ENCODE measurements at places on chromosomes 3 and 15.

GRCh38 chr15:70493376-70493775, 270.0 kb downstream of the UACA start:
- DNase-seq: no peak

- no peak for DNase-seq
Observed at GRCh38 chr3:183513046-183513706, 42.3 kb downstream of the KLHL6 start.

DNA sequence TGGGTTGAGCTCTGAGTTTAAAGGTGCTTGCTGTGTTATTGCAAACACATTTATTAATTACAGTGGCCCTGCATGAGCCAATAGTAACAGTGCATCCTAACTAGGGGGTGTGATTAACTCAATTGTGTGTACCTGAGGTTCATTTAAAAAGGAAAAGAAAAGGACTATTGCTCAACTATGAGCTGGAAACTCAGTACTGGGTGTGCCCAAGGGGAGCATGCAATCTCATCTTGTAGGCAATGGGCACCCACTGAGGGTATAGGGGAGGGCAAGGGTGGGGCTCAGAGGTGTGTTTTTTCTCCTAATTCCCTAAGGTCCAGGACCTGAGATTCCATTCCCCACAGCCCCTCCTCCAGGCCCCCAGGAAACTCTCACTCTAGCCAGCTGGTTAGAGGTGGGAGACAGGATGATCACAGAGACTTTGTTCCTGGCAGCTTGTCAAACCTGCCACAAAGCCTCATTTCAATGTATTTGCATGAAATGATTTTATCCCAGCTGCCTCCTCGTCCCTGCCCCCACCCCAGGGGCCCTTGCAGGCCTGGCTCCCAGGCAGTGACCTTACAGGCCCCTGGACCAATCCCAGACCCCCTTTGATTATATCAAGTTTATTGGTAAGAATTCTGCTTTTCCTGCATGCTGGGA, 220.7 kb downstream of the TBC1D2B start:
- no peak for DNase-seq

DNA sequence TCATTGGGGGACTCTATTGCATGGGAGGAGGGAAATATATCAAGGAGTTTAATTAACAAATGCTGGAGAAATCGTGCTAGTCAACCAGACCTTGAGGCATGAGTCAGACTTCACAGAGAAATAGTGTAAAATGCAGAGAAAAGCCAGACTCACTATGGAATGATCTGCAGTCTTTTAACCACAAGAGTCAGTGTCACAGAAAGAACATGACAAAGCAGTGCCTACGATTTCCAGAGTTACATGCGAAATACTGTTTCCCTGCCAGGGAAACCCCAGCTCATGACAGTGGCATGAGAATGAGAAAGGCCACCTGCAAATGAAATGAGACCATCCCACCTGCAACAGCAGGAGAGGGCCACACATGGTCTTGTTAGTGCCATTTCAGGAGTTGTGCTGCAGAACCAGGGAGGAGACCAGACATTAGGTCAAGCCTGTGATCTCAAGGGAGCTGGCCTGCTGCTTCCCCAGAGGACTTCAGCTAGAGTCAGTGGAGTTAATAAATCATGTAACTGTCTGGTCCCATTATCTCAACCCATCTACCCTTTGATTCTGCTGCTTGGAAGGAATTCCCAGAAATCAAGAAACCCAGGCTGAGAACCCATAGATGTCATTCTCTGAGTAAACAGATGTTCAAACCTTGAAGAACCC, 79.0 kb downstream of the ERC2 start:
- no peak for DNase-seq

GRCh38 chr3:124410471-124410870, 319.8 kb upstream of the UMPS start:
- no peak for DNase-seq

DNA sequence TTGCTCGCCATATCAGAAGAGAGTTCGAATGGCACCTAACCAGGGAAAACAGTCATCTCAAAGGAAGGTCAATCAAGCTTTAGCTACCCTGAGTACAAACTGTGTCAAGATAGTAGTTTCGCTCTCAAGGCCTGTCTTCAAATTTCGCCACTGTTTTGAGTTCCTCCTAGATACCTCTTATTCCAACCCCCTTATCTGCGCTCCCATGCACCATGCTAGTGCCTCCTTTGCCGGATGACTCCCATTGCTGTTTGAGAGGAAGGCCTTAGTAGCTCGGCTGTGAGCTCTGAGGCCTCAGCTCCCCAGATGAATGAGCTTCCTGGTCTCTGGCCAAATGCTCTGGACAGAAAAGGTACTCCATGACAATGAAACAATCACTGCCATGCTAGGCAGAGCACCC, 256.0 kb downstream of the ULK4 start:
- no peak for DNase-seq

DNA sequence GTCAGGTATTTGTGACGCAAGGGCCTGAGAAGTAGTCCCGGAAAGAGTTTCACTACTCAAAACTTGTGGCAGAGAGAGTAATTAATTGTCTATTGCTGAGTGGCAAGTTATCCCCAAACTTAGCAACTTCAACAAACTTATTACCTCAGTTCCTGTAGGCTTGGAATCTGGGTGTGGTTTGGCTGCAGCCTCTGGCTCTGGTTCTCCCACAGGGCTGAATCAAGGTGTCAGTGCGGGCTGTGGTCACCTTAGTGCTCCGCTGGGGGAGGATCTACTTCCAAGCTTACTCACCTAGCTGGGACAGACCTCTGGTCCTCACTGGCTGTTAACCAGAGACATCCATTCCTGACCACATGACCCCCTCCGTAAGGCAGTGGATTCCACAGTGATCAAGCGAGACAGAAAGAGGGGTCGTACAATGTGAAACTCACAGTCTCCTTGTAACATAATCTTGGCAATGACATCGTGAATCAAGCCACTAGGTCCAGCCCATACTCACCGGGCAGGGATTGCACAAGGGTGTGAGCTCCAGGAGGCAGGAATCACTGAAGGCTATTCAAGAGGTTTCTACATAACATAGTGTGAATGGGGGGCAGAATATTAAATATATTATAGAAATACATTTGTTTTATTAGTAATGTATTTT, 138.3 kb downstream of the RYR3 start:
- DNase-seq: no peak

DNA sequence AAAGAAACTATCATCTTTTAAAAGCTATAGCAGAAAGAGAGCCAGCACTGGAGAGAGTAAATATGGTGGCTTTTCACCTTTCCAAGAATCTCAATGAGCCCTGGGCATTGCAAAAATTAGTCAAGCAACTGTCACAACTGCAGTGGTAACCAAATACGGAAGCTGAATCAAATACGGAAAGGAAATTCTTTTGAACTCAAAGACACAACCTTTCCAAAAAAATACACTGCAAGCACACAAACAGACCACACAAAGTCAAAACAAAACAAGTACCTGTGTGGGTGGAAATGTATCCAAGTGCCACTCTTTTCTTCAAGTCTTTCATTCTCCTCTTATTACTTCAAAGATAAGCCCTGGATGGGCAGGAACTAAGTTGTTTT, 17.6 kb downstream of the VGLL4 start:
- DNase-seq: no peak

DNA sequence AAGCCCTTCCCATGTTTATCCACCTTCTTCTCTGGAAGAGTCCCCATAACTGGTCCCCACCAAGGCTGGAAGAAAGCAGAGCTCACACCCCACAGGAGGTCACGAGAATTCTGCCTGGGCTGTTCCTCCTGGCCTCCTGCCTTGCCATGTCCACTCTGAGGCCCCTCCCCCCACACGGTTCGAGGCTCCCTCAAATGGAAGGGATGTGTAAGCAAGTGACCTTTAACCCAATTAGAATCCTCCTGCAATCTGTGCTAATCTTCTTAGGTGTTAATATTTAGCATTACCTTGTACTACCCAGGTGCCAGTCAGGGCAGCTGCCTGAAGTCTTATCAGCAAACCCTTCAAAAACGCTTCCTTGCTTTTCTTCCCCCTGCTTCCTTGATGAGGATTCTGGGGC, 32.4 kb upstream of the DYNC1LI1 start:
- no peak for DNase-seq

DNA sequence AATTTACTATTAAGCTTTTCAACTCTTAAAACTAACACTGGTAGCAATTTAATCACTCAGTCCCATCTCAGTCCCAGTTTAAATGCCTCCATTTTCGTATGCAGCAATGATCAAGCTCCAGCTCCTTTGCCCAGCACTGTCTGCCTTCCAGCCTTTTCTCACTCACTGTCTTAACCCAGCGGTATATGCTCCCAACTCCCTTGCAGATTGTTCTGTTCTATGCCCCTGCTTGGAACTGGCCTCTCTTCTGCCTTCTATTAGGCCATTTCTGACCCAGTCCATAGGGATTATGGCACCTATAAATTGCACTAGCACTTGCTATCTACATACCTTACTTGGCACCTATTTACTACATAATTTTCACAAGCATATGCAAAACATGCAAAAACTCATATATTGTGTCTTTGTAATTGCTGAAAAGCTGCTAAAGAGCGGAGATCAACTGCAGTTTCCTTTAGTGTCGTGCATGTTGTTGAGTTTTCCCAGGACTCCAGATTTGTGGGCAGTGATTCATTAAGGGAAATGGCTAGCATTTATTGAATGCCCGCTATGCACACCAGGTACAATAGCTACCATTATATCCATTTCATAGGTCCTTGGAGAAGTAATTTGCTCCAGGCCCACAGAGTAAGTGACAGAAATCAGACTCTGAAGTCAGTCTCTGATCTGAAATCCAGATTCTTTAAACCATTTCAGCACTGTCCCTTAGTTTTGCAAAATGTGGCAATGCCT, 24.4 kb downstream of the CRBN start:
- no peak for DNase-seq

DNA sequence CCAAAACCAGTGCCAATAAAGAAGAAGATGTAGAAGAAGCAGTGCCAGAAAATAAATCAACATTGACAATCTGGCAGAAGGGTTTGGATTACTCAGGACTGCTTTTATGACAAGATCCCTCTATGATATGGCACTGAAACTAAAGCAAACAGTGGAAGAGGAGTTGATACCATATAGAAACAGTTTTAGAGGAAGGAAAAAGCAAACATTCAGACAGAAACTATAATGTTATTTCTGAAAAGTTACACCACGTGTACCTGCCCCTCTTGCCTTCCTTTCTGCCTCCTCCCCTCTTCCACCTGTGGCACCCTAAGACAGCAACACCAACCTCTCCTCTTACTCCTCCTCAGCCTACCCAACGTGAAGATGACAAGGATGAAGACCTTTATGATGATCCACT, 63.0 kb downstream of the SFMBT1 start:
- DNase-seq: no peak

- DNase-seq: peak; percentile 74
Observed at GRCh38 chr15:60799885-60800284, 320.9 kb upstream of the ICE2 start.

GRCh38 chr15:78893538-78893937, 20.8 kb downstream of the MORF4L1 start:
- DNase-seq: no peak

DNA sequence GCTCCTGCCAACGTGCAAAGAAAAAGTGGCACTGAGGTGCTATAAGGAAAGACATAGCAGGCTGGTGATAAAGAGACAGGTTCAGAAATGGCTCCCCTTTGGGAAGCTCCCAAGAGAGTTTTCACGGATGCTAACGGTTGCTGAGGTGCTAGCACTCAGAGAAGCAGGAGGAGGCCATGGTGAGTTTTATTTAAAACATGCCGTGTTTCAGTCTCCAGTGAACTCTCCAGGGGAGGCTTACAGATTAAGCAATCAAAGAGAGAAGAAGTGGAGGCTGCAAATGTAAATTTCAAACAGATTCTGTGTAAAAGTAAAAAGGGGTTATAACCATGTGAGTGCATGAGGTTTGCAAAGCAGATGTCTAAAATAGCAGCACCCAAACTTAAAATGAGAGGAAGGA, 346.2 kb downstream of the NTRK3 start:
- no peak for DNase-seq
